ENCODE measurements at places on chromosomes 13 and 19.

DNA sequence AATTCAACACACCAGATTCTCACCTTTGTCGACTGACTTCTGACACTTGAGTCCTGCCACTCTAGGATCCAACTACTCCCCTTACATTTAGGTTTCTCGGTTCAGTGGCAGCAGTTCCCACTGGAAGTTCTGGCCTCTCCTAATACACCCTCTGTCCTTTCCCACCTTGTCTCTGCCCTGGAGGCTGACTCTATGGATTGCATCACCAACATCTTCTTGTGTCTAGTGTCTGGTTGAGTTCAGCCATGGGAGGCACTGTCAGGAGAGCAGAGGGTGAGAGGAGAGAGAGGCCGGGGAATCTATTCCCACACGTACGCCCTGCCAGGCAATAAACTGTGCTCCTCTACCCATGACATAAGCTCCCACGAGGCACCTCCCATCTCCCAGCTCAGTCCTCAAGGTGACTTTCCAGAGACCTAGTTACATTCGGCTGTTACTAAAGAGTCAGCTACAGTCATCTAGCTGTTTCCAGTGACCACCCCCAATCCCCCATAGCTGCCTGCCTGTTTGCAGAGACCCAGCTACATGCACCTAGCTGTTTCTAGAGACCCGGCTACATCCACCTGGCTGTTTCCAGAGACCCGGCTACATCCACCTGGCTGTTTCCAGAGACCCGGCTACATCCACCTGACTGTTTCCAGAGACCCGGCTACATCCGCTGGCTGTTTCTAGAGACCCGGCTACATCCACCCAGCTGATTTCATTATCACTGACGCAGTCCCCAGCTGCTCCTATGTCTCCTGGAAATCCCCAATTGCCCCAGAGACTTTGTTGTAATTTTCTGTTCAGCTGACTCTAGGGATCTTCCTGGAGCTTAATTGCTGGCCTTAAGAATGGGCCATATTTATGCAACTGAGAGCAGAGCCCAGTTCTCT lies 8.1 kb upstream of the LILRB4 start:
- no peak for DNase-seq

DNA sequence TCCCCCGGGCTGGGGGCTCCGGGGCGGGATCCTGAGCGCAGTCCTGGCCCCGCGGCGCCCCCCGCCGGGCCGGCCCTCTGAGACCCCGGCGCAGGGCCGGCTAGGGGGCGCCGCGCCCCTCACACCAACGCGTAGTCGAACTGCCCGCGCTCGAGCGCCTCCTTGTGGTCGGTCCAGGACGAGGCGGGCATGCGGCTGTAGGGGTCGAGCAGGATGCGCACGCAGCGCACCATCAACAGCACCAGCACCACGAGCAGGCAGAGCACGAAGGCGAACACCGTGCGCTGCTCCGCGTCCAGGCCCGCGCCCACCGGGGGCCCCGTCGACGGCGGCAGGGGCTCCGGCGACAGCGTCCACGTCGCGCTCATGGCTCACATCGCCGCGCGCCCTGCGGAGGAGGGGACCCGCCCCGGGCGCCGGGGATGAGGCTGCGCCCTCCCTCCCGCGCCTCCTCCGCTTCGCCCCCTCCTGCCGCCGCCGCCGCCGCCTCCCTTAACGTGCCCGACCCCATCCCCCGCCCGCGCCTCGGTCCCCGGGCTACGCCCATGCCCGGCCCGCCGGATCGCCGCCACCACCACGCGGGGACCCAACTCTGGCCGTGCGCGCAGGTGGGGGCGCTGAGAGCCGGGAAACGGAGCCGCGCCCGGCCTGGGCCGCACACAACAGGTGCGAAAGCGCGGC lies 624 bp downstream of the CTXN1 start:
- peak; percentile 34 for DNase-seq

DNA sequence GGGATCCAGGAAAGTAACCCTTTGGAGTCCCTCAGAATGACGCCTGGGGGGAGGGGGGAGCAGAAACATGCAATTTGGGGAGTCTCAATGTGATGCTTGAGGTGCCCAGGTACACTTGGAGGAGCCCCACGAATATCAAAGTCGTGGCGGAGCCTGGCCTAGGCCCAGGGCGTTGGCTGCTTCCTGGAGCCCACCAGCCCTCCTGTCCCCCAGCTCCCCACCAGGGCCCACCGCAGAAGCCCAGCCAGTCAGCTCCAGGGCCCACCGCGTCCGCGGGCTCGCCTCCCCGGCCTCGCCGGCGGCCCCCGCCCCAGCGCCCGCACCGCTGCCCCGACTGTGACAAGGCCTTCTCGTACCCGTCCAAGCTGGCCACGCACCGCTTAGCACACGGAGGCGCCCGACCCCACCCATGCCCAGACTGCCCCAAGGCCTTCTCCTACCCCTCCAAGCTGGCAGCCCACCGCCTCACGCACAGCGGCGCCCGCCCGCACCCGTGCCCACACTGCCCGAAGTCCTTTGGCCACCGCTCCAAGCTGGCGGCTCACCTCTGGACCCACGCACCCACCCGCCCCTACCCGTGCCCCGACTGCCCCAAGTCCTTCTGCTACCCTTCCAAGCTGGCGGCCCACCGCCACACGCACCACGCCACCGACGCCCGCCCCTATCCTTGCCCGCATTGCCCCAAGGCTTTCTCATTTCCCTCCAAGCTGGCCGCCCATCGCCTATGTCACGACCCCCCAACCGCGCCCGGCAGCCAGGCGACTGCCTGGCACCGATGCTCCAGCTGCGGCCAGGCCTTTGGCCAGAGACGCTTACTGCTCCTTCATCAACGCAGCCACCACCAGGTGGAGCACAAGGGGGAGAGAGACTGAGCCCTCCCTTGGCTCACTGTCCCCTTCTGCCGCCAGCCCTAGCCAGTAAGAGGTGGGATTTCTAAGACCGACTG lies 2.1 kb downstream of the ZNF575 start:
- no peak for DNase-seq

- no peak for DNase-seq
These were observed 391 bp downstream of the ZNF761 start for GRCh38 chr19:53432088-53432661.

DNA sequence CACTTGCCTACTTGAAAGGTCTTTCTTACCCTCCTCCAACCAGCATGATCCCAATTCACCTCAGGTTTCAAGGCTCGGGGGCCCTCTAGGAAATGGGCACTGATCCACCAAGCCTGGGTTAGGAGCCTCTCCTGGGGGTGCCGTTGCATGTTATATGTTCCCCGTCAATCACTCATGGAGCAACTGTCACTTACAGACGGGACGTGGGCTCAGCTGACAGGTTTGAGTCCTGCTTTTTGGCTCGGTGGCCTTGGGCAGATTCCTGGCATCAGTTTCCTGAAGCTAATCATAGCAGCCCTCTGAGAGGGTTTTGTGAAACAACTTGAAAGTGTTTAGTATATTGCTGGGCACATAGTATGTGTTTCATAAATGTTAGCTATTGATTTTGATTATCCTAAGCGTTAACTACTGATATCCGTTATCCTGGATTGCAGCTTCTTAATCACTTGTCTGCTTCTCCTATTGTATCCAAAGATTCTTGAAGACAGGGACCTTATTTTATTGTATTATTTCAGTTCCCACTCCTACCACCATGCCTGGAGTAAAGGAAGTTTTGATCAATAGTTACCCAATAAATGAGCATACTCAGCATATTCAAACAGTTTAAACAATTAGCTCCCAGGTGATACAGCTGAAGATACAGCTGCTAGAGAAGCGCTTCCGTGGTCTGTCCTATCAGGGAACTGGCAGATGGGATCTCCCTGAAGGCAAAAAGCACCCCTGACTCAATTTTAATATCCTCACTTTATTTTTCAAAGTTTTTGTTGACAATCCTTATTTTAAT lies 57.9 kb downstream of the RFC3 start:
- no peak for DNase-seq

DNA sequence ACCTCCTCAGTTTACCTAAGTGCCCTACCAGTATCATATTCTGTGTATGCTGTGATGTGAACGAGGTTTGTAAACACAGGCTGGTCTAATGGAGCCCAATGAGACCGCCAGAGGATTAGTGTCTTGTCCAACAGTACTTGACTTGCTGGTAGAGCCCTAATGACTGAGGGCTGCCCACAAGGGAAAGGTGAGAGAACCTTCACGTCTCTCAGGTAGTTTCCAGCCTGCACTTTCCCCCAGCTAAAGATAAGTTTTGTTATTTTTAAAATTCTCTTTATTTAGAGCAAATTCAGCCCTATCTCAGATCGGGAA lies 498 bp upstream of the RBM26 start:
- DNase-seq, result no peak

DNA sequence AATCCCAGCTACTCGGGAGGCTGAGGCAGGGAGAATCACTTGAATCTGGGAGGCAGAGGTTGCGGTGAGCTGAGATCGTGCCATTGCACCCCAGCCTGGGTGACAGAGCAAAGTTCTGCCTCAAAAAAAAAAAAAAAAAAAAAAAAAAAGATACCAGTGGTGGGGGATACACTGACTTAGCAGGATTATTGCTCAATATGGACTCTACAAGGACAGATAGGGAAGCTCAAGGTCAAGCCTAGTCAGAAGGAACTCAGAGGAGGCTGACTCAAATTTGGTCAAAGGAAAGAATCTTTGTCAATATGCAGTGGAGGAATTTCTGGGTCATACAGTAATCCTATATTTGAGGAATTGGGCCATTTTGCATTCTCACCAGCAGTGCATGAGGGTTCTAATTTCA lies 6.7 kb upstream of the DIAPH3 start:
- DNase-seq, result no peak

DNA sequence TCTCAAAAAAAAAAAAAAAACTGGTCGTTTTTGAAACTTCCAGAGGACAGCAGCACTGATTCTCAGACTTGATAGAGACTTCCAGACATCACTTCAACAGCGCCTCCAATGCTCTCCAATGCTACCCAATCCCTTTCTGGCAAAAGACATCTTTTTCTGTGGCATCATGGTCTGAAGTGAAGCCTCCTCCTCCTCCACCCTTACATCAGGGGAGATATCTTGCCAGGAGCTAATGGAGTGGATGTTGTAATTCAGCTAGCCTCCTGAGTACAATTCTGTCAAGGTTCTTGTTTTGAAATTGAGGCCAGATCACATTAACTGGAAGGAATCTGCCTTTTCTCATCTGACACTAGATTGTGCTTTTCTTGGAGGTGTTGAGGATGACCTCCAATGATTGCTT lies 24.2 kb downstream of the FXYD5 start:
- no peak for DNase-seq

GRCh38 chr13:22925881-22926747 lies 254.7 kb upstream of the SGCG start:
- DNase-seq, result no peak

- no peak for DNase-seq
These were observed 211.8 kb downstream of the RBM26 start for GRCh38 chr13:79194272-79194671.

DNA sequence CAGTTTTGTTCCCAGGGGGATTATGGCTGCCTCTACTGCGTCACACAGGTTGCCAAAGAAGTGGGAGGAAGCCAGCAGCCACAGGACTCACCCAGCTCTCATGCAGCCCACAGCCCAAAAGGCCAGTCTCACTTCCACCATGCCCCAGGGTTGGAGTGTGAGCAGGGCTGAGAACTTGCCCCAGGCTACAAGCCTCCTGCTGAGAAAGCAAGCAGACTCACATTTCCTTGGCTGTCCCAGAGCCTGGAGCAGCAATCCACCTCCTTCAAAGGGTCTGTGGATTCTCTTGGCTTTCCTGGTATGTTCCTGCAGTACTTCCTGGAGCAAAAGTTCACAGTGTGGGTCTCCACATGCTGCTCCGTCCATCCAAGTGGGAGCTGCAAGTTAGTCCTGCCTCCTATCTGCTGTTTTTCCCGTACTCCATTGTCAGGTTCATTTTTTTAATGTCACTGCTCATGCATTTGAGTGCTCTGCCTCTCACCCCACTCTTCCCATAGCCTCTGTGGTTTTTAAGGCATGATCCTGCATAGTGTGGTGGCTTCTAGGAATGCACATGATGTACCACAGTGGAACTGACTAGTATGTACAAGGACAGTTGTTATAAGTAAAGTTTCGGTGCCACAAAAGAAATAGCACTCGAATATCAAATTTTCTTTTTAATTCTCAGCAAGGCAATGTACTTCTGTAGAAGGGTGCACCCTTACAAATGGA lies 56.2 kb upstream of the ARHGEF7 start:
- no peak for DNase-seq

DNA sequence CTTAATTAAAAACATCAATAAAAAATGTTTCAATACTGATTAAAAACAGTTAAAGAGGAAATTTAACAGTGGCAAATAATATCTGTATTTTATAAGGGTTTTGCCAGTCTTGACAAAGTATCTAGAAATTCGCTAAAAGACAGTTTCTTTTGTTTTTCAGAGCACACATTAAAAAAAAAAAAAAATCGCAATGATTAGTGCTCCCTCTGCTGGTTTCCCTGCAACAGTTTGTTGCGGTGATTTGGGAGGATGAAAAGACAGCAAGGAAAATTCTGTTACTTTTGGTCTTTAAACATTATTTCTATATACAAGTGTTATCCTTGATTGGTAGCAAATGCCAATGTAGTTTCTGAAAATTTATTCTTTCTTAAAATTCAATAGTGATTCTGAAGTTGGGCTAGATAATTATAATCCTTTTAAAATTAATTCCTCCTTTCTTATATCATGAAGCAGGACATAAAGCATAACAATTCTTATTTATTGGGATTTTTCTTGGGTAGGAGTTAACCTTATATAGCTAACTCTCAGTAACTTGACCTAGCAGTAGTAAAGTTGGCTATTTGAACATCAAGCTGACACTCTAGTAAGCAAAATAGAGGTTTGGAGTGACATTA lies 23.1 kb upstream of the SPRY2 start:
- no peak for DNase-seq

DNA sequence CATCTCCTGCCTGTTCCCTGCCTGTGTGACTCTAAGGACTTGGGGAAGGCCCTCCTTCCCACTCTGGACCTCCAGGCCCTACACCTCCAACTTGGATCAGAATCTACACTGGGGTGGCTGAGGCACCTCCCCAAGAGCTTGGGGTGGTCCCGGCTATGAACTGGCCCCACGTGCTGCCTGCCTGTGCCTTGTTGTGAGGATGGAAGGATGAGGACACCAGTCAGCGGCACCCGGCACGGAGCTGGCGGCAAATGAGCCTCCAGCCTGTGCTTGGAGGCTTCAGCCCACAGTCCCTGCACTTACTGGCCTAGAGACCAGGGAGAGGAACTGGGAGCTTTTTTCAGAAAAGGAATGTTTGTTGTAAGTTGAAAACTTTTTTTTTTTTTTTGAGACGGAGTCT lies 8.5 kb downstream of the AKAP8 start:
- no peak for DNase-seq

- DNase-seq, result no peak
These were observed 21.0 kb downstream of the TM9SF2 start for GRCh38 chr13:99522298-99522697.

- no peak for DNase-seq
These were observed 8.7 kb downstream of the CD177 start for GRCh38 chr19:43362179-43362578.

- DNase-seq, result peak; percentile 30
These were observed 1.7 kb downstream of the ELL start for GRCh38 chr19:18519962-18520847.

GRCh38 chr19:40303765-40304164 lies 18.6 kb upstream of the AKT2 start:
- no peak for DNase-seq

DNA sequence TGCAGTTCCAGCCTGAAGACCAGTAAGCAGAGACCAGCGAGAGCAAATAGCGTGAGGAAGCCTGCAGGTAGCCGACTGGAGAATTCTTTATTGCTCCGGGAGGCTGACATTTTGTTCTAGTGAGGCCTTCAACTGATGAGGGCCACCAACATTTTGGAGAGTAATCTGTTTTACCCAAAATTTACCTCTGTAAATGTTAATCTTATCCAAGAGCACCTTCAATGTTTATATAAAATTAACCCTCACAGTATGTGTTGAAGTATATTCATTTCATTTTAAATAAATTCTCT lies 546.4 kb upstream of the SLITRK5 start:
- no peak for DNase-seq

GRCh38 chr13:70380809-70381208 lies 272.6 kb upstream of the KLHL1 start:
- no peak for DNase-seq
